ENCODE measurements at places on chromosomes 3 and 15.

DNA sequence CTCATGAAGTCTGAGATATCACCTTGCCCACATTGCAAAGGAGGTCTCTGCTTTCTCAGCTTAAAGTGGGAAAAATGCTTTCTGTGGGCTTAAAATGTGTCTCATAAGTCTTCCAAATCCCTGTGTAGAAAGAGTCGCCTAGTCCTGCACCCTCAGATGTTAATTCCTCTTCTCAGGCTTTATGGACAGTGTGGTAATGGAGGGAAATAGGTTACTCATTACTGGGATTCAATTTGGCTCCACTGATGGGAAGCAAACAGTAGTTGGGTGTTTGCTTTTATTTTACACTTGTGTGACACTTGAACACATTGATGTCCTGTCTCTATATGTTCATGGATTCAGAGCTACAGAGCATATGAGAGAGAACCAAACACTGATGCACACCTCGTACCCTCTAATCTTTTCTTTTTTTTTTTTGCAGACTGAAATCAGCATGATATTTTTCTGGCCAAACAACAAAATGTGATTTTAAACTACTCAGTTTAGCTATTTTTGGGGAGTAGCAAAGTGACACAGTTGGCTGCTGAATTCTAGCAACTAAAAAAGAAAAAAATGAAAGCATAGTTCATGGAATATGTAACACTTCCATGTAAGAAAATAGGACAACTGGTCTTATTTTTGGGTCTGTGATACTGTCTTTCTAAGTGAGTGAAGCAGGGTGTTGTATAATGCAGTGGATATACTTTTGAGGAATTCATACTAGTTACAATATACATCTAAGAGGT is 8.6 kb downstream of the PTPRG start:
- DNase-seq, result no peak

DNA sequence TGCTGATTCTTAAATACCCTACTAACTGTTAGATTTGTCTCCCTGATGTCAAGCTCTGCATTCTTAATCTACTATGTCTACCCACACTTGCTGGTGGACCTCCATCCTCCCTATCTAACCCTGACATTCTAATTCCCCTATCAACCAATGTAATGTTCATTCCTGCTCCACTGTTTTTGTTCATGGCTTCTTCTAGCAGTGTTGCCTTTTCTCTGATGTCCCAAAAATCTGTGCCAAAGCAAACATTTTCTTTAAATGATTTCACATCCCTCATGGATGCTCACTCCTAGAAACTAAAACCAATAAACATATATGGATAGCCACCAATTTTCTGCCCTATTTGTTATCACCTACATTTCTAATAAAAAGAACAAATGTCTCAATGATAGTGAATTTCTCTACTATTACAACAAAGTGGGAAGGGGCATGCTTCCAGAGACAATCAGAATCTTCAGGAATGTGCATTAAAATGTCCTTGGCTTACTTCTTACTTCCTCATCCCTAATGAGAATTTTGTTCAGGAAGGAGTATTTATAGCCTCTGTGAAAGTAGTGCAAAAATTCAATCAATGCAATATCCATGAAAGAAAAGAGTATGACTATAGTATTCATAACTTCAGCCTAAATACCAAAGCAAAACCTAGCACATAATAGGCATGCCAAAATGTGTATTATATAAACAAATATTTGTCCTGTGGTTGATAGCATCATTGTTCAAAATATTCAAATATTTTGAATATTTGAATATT is 273.3 kb downstream of the ZNF385D start:
- no peak for DNase-seq

GRCh38 chr3:165206454-165207266 is 10.5 kb upstream of the SLITRK3 start:
- no peak for DNase-seq

DNA sequence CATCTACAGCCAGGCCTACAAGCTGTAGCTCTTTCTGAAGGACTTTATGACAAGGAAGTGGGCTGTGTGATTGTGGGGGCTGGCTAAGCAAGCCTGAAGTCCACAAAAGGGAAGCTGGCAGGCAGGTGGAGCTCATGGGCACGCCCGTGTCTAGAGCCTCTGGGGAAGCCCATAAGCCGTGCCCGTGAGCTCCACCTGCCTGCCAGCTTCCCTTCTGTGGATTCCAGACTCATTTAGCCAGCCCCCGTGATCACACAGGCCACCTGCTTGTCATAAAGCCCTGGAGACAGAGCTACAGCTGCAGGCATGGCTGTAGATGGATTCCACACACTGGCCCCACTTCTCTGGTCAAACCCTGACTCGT is 15.2 kb downstream of the EFCC1 start:
- DNase-seq, result peak; percentile 61

GRCh38 chr3:99579246-99579645 is 59.1 kb upstream of the COL8A1 start:
- DNase-seq, result no peak

DNA sequence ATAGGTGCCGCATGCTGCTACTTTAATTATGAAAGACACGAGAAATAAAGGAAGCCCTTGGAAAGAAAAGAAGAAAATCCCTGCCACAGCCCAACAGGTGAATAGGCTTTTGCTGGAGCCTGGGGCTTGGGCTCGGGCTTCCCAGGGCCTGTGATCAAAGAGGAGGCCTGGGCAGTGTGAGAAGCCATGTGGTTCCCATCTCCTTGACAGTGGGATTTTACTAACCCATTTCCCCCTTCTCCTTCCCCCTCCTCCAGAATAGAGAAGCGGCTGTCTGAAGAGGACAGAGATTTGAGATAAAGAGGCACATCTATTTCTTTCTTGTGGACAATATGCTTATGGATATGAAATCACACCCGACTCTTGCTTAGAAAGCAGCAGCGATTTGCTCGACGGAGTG is 369.1 kb downstream of the MCTP2 start:
- DNase-seq, result no peak

DNA sequence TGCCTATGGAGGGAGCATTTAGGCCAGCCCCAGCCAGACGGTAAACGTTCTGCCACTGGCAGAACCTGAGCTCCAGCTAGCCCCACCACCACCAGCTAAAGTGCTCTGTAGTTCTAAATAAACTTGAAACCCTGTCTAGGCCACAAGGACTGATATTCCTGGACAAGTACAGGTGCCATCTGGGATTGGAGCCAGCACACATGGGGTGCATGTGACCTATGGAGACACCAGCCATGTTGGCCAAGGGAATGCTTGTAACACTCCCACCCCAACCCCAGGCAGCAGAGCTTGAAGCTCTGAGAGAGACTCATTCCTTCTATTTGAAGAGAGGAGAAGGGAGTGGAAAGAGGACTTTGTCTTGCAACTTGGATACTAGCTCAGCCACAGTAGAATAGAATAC is 284.5 kb upstream of the DCBLD2 start:
- DNase-seq, result no peak

DNA sequence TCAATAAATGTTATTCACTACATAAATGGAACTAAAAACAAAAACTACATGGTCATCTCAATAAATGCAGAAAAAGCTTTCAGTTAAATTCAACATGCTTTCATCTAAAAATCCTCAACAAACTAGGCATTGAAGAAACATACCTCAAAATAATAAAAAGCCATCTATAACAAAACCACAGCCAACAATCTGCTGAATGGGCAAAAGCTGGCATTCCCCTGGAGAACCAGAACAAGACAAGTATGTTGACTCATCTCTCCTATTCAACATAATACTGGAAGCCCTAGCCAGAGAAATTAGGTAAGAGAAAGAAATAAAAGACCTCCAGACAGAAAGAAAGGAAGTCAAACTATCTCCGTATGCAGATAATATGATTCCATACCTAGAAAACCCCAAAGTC is 759.9 kb downstream of the EPHA3 start:
- no peak for DNase-seq

DNA sequence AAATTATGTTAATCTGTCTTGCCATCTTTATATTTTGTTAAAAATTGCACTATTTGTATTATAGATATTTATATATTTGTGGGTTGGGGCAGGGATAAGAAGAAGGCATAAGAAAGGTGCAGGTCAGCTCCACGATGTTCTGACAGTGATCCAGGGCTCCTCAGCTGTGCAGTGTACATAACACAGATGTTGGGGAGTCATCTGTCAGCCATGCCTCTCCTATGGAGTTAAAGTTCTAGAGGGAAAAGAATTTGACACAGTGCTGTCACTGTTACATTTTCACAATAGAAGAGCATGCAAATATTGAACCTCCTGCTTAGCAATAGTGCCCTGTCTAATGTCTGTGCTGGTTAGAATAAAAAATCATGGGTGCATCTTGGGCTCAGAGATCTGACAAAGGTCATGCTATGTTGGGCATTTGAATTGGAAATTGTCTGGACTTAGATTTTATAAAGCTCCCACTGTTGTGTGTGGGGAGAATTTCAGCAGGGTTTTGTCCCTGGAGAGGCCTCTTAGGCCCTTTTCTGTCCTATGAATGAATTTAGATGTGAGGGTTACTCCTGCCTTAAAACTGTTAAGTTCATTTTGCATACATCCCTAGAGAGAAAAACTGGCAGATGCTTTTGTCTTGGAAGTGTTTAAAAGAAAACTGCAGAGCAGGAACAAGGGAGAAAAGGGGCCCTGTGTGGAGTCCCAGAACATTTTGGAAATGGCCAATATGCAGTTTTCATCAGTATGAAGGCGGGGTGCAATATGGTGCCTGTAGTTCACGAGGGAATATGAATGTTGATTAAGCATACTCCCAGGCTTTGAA is 20.4 kb downstream of the CDIN1 start:
- DNase-seq, result no peak

- no peak for DNase-seq
These were observed 2.5 kb downstream of the THSD4 start for GRCh38 chr15:71117714-71118305.

DNA sequence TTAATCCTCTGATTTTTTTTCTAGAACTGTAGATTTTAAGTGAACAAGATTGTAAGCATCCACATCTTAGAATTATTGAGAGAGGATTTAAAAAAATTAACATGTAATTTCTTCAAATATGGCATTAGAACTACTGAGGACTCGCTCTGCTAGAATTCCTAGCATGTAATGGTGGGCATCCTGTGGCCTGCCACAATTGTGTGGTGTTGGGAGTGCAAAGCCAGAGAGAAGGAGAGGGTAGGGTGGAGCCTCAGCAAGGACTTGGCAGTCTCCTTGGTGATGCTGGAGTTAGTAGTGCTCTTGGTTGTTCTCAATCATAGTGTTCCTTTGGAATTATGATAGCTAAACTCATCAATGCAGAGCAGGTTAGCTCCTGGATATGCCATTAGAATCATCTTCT is 443.9 kb upstream of the TBL1XR1 start:
- DNase-seq, result no peak

GRCh38 chr3:152321955-152322377 is 53.2 kb downstream of the MBNL1 start:
- DNase-seq, result no peak

DNA sequence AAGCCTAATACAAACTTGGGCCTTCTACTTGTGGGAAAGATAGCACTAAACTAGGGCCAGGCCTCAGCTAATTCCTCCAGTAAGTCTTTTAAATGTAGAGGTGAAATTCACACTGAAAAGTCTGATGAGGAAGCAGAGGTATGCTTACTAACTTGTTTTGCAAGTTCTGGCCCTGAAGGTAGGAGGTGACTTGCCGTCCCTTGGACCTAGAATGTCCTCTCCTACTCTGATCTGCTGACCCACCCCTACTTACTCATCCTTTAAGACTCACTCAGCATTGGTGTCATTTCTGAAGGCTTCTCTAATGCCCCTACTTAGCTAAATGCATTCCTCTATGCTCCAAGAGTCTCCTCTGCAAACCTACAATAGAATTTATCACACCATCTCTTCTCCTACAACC is 19.4 kb downstream of the RIOX2 start:
- no peak for DNase-seq

DNA sequence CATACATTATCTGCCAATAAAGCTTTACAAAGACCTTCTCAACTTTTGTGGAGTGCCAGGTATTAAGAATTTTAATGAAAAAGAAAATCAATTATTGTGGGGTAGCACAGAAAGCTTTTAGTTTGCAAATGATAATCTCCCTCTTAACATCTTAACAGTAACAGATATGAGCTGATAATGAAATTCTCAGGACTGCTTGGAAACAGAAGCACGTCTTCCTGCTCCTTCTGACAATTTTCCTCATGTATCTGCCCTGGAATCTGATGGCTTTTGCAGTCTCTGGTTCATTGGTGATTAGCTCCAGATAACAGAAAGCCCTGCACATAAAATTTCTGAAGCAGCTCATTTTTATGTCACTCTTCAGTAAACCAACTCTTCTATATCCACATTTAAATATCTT is 432.4 kb upstream of the PDZRN3 start:
- DNase-seq, result no peak

DNA sequence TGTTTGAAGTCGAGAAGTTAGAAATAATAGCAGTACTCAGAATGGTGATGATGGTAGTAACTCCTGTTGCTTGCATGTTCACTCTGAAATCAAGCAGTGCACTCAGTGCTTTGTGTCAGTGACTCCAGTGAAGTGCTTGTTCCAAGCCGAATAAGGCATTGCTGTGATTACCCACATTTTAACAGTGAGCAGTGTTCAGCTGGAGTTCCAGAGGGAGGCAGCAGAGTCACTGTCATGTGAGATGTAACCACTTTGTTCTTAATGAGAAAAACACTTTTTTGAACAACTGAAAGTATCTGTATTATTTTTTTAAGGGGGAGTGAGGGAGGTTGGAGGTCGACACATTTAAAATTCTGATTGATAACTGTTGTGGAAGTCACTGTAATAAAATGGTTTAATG is 3.7 kb downstream of the MDFIC2 start:
- no peak for DNase-seq

DNA sequence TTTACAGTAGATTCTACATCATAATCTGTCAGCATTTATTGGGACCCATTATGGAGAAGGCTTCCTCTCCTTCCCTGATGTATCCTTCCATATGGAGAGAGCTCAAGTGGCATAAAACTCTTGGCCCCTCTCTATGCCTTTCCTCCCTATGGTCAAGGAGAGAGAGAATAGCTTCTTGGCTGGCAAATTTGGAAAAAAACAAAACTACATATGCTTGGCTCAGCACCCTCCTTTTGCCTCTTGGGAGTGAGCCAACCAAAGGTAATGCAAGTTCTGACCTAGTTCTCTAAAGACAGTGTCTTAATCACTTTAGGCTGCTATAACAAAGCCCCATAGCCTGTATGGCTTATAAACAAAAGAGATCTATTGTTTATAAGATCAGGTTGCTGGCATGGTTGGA is 37.5 kb downstream of the C3orf70 start:
- no peak for DNase-seq

- DNase-seq, result no peak
These were observed 1.1 kb upstream of the CSK start for GRCh38 chr15:74780523-74781430.

DNA sequence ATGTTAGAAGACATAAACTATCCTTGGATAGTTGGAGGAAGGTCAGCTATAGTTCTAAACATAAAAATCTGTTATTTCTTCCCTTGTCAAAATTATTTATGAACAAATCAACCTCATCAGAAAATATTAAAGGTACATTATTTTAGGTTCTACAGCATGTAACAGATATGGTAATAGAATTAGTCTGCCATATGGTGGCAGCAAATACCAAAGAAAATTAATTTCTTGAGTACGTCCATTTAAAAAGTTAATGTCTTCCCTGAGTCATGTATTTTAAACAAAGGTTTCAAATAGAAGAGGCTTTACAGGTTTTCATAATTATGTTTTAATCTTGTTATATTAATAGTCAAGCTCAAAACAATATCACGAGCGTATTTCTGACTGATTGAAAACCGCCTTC is 17.9 kb upstream of the ANKRD28 start:
- DNase-seq, result no peak

All from activated T-cell treated with anti-CD3 and anti-CD28 coated beads, Interleukin-2, amount 50 U/mL, for 1 hour (primary cell).